ENCODE measurements at places on chromosomes 5 and 9.

DNA sequence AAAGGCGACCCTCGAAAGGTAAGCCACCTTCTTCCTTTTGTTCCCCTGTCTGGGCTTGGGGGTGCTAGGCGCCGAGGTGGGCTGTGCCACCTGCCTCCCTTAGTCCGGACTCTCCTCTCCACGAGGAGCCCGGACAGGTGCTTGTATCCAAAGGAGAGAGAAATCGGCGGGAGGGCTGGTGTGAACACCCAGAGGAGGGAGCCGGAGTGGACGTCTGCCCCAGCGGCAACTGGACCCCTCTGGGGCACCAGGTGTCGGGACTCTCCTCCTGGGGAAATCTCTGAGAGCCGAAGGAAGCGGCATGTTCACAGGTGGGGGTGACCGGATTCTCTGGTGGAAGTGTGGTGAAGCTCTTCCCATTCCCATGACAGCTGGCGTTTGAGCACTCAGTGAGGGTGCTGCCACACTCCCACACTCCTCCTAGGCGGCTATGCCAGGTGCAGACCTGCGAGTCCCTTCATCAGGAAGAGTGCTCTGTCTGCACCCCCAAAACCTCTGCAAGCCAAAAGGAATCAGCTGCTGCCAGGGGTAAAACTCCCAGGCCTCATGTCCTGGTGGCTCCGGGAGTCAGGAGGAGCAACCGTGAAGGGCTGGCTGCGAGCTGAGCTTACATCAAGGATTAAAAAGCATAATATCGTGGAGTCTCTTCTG, 921 bp downstream of the KCNIP1 start:
- DNase-seq, result no peak

GRCh38 chr9:136342181-136343120, 15.1 kb downstream of the GPSM1 start:
- DNase-seq, result no peak

- DNase-seq, result no peak
Observed at GRCh38 chr5:86644843-86645242, 27.1 kb downstream of the COX7C start.

GRCh38 chr9:6305954-6306563, 22.1 kb upstream of the TPD52L3 start:
- DNase-seq, result no peak

GRCh38 chr5:149674686-149675085, 55.4 kb upstream of the PPARGC1B start:
- DNase-seq, result no peak

- DNase-seq, result no peak
Observed at GRCh38 chr5:78809444-78809843, 160.9 kb upstream of the LHFPL2 start.

DNA sequence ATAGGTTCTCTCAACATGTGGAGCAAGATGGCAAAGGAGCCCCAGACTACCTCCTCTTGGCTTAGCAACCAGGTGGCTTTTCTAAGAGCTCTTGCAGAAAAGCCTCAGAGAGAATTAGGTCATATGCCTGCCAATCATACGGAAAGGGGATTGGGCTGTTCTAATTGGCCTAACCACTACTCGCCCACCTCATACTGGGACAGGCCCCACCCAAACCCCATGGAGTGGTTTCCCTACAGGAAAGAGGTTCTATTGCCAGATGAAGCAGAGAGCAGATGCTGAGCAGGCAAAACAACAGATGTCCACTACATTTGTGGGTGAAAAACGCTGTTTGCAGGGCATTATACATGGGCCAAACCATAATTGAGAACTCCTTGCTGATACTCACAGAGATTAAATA, 29.0 kb downstream of the ABLIM3 start:
- DNase-seq, result no peak

DNA sequence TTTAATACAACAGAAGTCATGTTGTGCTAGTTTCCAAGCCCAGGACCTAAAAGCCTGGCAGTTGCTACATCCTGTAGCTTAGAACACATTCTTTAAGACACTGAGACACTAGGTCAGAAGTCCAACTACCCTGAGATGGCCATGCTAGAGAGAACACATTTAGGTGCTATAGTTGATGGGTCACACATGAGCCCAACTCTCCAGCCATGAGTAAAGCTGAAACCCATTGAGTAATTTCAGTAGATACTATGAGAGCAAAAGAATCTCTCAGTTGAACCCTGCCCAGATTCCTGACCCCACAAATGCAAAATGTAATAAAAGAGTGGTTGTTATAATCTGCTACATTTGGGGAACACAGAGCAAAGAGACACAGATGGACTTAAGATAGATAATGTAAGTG, 164.4 kb downstream of the SEMA5A start:
- no peak for DNase-seq

- DNase-seq, result no peak
Observed at GRCh38 chr5:121987685-121988073, 25.9 kb downstream of the SRFBP1 start.

DNA sequence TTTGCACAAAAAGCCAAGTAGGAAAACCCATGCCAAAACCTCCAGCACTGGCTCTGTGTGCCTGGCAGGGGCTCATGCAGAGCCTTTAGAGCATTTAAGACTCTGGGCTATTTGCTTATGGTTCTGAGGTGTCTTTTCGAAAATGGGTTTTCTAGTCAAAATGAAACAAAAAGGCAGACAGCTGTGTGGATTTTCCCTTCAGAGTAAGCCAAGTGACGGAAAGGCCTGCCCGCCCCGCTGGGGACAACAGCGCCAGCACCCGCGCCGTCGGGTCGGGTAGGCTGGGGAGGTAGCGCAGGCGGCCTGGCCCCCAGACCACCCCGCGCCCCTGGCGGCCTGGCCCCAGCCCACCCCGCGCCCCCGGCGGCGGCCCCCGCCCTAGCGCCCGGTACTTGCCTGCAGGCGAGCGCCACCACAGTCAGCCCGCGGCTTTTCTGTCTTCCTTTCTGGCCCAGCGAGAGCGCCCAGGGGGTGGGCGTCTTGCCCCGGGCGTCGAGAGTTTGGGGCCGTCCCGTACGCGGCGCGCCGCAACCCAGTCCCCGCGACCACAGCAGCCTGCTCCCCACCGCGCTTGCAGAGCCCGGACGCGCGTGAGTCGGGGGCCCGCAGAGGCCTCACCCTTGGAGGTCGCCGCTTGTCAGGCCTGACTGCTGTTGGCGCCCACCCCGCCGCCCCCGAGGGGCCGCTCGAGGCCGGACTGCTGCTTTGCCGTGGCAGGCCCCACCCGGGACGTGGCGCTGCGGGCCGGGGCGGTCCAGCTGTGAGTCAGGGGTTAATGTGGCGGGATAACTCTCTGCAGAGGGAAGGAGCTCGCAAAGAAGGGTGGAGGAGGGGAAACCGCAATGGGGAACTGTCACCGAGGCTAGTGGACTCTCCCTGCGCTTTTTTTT, at the start of gene TICAM2:
TICAM2 (minus strand) TSS at position 779 of the 890 bp plus-strand sequence. CDS start 21,223 bp downstream, outside the sequence.
- peak; percentile 82 for DNase-seq

GRCh38 chr9:73095425-73095824, 56.2 kb upstream of the ANXA1 start:
- DNase-seq, result no peak

Measured in caudate nucleus (tissue), 63 donors.